CD4-positive, alpha-beta T cell treated with Interleukin-4 for 4 hours (primary cell): ENCODE measurements at places on chromosomes 2 and 18.
A peak's percentile ranks its signal among the peaks of the same experiment; 100 is the strongest.

GRCh38 chr2:7019191-7019590 lies 102.0 kb downstream of the RNF144A start:
- DNase-seq: no peak

- no peak for DNase-seq
These were observed 68.2 kb downstream of the ZSWIM2 start for GRCh38 chr2:186780701-186781316.

DNA sequence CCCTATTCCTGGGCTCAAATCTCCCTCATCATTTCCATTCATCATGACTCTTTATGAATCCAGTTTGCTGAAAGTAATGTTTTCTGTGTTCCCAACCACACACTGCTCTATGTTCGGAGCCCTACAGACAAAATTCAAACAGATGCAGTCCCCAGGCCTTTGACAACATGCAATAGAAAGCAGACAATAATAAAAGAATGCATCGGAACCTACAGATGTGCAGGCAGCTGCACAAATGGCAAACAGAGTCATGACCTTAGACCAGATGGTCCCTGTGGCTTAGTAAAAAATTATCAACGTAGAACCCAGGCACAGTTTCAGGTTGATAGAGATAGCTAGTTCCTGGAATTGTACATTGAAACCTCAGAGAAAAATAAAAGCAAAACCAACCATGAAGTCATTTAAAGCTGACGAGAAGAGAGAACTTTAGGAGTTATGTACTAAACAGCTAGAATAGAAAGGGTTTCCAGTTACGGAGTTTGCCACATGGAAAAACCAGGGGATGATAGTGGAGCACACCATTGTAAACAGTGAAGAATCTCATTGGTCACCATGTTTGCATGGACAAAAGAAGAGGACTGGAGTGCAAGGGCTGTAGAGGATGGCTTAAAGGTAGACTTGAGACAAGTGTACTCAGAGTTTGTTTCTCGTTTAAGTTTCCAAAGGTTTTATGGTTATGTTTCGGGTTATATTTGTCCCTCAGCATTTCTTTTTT lies 23.2 kb upstream of the ACVR1 start:
- DNase-seq: peak; percentile 66

DNA sequence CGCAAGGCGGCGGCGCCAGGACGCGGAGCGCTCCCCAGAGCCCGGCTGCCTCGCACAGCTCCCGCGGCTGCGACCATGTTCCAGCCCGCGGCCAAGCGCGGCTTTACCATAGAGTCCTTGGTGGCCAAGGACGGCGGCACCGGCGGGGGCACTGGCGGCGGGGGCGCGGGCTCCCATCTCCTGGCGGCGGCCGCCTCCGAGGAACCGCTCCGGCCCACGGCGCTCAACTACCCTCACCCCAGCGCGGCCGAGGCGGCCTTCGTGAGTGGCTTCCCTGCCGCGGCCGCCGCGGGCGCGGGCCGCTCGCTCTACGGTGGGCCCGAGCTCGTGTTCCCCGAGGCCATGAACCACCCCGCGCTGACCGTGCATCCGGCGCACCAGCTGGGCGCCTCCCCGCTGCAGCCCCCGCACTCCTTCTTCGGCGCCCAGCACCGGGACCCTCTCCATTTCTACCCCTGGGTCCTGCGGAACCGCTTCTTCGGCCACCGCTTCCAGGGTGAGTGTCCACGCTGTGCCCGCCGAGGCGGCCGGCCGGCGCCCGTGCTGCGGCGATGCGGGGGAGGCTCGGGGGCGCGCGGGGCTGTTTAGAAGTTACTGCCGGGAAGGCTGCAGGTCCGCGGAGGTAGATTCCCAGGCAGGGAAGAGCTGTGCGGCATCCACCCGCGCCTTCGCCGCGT lies 696 bp downstream of the EMX1 start:
- no peak for DNase-seq

- DNase-seq: peak; percentile 15
These were observed 9.0 kb downstream of the CCDC68 start for GRCh38 chr18:54950221-54950620.

DNA sequence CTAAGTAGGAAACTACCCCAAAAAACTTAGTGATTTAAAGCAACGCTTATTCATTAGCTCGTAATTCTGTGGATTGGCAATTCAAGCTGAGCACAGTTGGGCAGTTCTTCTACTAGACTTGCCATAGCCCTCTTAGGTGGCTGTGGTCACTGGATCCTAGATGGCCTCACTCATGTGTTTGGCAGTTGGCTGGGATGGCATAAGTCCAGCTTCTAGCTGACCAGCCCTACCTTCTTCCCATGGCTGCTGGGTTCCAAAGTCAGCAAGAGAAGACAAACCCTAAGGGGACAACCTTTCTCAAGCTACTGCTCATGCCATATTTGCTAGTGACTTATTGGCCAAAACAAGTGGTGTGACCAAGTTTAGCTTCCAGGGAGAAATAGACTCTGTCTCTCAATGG lies 95.3 kb downstream of the COPS8 start:
- no peak for DNase-seq

DNA sequence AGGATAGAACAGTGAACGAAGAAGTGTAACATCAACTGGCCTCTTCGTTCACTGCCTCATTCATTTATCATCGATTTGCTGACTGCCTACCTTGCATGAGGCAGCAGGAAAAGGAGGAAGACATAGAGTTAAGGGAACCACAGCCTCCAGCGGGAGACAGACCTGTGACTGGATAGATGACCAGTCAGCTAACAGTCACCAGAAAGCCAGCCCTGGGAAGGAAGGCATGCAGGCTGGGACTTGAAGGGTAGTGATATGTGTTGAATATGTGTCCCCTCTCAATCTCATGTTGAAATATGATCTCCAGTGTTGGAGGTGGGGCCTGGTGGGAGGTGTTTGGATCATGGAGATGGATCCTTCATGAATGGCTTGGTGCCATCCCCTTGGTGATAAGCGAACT lies 58.3 kb downstream of the CTIF start:
- no peak for DNase-seq

GRCh38 chr18:70151614-70152013 lies 53.9 kb downstream of the RTTN start:
- DNase-seq: no peak

- no peak for DNase-seq
These were observed 47.3 kb upstream of the ODC1 start for GRCh38 chr2:10495311-10495987.

DNA sequence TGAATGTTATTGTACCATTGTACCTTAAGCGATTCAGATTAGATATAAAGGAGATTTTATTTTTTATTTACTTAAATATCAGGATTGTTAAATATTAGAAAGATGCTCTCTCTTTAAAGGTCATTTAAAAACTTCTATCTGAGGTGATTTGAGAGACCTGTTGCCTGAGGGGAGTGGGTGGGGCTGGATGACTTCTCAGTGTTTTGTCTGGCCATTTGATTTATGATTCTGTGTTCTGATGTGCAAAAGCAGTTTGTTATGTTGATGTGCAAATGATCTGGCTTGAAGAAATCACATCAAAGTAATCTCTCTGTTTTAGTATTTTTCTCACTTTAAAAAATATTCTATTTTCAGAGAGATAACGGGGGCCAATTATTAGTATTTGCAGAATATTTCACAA lies 370.8 kb downstream of the NUP35 start:
- no peak for DNase-seq

DNA sequence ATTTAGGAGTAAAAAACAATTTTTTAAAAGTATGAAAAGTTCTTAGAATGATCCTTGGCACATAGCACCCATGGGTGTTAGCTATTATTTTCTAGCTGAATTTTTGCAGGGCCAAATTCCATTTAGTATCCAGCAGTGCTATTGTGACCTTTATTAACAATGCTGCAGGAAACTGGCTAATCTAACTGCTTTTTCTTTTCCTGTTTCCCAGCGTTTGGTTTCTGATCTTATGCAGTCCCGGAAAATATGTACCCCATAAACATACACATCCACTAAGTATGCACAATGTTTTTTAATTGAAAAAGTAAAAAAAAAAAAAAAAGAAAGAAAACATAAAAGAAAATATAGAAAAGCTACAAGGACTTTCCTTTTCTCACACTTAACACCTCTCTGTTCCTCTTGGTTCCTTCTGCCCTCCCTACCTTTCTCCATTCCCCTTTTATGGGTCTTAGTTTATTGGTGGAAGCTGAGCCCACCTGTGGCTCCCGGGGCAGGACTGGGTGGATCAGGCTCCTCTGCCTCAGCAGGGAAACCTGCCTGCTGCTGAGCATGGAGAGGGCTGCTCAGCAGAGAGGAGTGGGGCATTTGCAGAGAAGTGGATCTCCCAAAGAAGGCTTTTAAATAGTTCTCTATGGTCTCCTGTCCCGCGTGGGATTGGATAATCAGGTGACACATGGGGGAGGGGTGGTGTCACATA lies 9.3 kb upstream of the SLC16A14 start:
- no peak for DNase-seq

DNA sequence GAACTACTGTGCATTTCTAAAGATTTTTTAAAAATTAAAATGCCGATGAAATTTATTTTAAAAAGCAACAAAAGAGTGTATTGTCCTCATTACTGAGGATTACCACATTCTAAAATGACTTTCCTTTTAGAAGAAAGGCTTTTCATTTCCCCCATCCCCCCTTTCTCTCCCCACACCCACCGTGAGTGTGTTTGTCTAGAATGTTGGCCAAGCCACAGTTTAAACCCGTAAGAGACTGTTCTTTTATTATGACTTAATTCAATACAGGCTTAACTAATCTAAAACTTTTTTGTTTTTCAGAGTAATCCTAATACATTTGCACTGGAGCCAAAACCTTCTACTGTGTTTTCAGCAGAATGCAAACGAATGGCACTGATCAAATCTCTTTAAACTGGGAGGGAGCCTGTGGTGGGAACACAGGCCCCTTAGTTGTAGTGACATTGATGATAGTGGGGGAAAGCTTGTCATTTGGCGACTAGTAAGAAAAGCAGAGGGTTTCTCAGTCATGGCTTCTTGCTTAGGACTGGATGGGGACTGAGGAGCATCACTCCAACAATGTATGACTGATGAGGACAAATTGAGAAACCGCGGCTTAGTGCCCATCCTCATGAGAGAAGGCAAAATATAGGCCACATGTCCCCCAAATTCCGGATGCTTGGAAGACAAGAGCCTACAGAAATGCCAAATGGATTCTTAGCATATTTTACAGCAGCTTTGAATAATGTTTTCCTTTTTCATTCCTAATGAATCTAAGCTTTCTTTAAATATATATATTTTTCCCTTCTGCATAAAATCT lies 154.0 kb upstream of the SMIM21 start:
- DNase-seq: no peak

- DNase-seq: no peak
These were observed 516.2 kb upstream of the HS6ST1 start for GRCh38 chr2:128834880-128835252.

- DNase-seq: no peak
These were observed 226.1 kb upstream of the TRIB2 start for GRCh38 chr2:12490641-12491040.

GRCh38 chr18:27583466-27583865 lies 398.4 kb upstream of the CHST9 start:
- DNase-seq: no peak

GRCh38 chr2:197273485-197273884 lies 37.1 kb downstream of the ANKRD44 start:
- DNase-seq: no peak

DNA sequence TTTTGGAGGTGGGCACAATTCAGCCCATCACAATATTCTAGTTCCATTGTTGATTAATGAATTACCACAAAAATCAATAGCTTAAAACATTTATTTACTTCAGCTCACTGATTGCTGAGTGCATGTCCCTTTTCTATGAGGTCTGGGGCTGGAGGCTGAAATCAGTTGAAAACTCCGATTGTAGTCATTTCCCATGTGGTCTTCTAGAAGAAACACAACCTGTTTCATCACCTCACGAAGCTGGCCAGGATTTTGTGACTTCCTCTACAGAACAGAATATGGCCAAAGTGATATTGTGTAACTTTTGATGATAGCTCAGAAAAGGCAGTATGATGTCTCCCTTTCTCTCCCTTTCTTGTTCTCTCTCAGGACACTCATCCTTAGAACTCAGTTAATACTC lies 44.1 kb upstream of the CYRIA start:
- DNase-seq: no peak

DNA sequence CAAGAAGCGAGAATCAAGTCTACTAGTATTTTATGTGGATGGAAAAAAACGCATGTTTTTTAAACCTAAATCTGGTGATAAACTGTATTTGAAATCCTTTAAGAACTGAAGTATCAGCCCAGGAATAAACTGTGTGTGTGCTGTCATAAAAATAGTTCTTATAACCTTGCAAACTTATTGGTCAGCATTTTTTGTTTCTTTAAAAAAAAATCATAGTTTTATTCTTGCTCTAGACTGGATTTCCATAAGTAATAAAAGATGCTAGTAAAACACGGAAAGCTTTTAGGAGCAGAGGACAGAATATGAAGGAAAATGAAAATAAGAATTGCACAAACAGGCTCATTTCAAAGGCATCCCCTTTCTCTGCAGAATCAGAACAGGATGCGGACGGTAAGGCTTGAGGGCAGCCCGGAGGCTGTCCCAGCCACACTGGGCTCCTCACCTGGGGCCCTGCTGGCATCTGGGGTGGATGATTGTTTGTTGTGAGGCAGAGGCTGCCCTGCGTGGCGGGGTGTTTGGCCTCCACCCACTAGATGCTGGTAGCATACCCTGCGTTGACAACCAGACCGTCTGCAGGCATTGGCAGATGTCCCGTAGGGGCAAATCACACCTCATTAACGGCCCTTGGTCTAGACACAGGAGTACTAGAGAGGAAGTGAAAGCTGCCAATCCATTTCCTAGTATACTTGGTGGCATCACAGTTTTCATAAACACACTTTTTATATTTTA lies 52.5 kb downstream of the MBP start:
- peak; percentile 72 for DNase-seq

GRCh38 chr2:127783101-127783500 lies 27.9 kb downstream of the WDR33 start:
- DNase-seq: no peak

GRCh38 chr2:54557601-54558187 lies 101.6 kb downstream of the SPTBN1 start:
- peak; percentile 75 for DNase-seq

GRCh38 chr2:3867469-3867868 lies 164.1 kb downstream of the DCDC2C start:
- no peak for DNase-seq

GRCh38 chr2:121196849-121197155 lies 88.2 kb downstream of the TFCP2L1 start:
- no peak for DNase-seq

GRCh38 chr18:77970814-77971213 lies 721.2 kb downstream of the GALR1 start:
- no peak for DNase-seq

- DNase-seq: no peak
These were observed 6.5 kb upstream of the SMAD2 start for GRCh38 chr18:47936952-47937351.

GRCh38 chr2:17649026-17649425 lies 104.6 kb downstream of the SMC6 start:
- DNase-seq: no peak

- no peak for DNase-seq
These were observed 66.7 kb upstream of the DNAJC10 start for GRCh38 chr2:182649316-182649715.
